NCI-H2029 (cell line): ENCODE measurements at places on chromosomes 6 and 20.

GRCh38 chr20:50136822-50137599 is 16.5 kb downstream of the PEDS1 start:
- DNase-seq, result no peak

GRCh38 chr20:2864626-2865025 is 8.7 kb upstream of the PTPRA start:
- DNase-seq, result no peak

GRCh38 chr6:160260367-160260766 is 1.7 kb upstream of the SLC22A2 start:
- DNase-seq, result no peak

- no peak for DNase-seq
Measured at GRCh38 chr6:25764611-25765010, 10.1 kb downstream of the SLC17A4 start.

DNA sequence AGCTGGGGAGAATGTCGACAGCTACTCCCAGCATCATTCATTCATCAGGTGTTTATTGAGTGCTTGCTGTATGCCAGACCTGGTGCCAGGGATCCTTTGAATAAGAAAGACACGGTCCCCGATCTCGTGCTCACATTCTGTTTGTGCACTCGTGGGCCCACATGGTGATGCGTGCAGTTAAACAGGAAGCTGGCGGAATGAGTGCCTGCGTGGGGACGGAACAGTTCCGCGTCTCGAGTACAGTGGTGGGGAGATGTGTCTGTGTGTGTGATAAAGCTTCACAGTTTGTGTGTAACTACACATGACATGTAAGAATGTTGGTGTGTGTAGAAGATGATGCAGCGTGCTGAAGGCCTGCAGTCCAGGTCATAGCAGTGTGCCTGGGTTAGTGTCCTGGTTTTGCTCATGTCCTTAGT is 6.5 kb downstream of the RBM38 start:
- DNase-seq, result no peak

GRCh38 chr20:7859356-7859802 is 80.9 kb downstream of the HAO1 start:
- peak; percentile 30 for DNase-seq

DNA sequence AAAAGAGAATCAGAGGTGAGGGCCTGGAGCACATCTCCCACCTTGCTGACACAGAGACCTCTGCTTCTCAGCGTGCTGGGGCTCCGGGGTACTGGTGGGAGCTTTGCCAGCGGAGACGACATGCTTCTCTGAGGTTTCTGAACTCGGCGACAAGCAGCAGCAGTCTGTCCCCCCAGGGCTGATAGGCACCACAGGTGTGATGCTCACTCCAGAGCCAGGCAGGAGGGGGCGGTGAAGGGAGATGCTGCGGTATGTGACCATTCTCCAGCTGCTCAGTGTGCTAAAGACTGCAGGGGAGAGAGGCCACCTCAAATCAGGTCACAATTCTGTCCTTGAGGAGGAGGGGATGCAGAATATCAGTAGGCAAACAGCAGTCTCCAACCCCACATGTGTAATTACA is 219.9 kb downstream of the ALDH8A1 start:
- no peak for DNase-seq

DNA sequence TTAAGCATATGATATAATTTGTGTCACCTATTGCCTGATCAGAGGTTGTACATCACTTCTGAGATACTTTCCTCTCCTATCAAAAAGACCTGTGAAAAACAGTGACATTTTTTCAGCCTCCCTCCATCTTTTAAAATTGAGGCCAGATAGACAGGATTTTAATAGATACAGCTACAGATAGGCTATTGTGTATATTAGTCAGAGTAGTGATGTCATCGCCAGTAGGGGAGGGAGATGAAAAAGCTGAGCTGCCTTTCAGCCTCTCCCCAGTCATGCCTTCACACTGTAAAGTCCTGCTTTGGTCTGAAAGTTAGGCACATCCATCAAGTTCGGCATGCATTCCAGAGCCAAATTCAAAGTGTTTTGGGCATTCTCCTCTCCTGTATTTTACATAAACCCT is 7.9 kb upstream of the PABPC1L start:
- no peak for DNase-seq

- no peak for DNase-seq
Measured at GRCh38 chr6:162525181-162525580, 202.4 kb downstream of the PRKN start.

- no peak for DNase-seq
Measured at GRCh38 chr6:14851281-14851680, 394.6 kb upstream of the JARID2 start.

DNA sequence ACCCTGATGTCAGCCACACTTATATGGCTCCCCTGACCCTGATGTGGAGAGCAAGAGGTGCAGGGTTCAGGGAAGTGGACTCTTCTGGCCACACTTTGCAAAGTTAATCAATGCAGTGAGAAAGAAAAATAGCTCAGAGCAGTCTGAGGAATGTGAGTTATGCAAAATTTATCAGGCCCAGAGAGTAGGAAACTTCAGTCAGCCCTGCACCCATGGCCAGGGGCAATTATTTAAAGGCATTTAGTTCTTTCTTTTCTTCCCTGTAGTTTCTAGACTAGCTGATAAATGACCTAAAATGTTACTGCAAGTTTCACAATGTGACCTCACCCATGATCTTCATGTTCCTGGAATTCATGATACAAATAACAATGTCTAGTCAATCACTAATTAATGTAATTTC is 143.7 kb upstream of the GGTLC1 start:
- DNase-seq, result no peak

- DNase-seq, result no peak
Measured at GRCh38 chr20:47257771-47258170, 98.7 kb downstream of the ZMYND8 start.

- no peak for DNase-seq
Measured at GRCh38 chr6:136568129-136568528, 17.9 kb upstream of the MAP7 start.

GRCh38 chr20:11247046-11248010 is 573.5 kb upstream of the JAG1 start:
- no peak for DNase-seq

- DNase-seq, result no peak
Measured at GRCh38 chr6:23952245-23952644, 173.8 kb upstream of the NRSN1 start.

GRCh38 chr20:6888736-6889395 is 121.4 kb downstream of the BMP2 start:
- DNase-seq, result no peak

DNA sequence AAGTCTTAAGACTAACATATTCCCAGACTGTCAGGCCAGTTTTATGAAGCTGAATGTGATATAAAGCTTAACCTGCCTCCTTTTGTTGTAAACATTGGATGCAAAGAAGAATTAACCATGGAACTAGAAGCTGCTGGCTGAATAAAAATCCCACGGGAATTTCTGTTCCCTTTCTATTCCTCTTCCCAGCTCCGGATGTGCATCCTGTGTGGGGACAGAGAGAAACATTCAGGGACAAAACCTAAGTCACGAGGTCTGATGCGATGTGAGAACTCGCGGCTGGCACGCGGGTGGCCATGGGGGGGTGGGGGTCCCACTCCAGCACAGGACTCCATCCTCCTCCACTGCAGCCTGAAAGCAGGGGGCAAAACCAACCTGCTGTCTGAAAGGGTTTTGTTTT is 32.2 kb downstream of the RAMACL start:
- DNase-seq, result no peak

GRCh38 chr6:134624781-134625180 is 306.9 kb upstream of the SGK1 start:
- no peak for DNase-seq

GRCh38 chr6:31865205-31866118 is 2.8 kb upstream of the NEU1 start:
- DNase-seq, result no peak

DNA sequence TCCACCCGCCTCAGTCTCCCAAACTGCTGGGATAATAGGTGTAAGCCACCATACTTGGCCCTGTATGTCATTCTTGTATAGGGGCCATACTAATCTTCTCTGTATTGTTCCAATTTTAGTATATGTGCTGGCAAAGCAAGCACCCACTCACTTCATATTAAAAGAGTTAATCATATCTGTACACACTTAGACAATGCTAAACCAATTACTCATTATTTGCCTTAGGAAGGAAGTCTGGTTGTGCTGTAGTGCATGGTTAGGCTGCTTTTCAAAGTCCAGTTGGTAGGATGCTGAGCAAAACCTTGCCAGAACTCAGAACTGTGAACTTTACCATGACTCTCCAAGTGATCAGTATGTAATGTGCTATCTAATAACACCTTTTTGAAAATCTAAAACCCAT is 88.6 kb downstream of the LIN28B start:
- DNase-seq, result no peak

GRCh38 chr20:57265997-57266290 is 497 bp downstream of the BMP7 start:
- DNase-seq, result no peak

GRCh38 chr20:25486377-25486776 is 78.9 kb downstream of the GINS1 start:
- DNase-seq, result no peak

DNA sequence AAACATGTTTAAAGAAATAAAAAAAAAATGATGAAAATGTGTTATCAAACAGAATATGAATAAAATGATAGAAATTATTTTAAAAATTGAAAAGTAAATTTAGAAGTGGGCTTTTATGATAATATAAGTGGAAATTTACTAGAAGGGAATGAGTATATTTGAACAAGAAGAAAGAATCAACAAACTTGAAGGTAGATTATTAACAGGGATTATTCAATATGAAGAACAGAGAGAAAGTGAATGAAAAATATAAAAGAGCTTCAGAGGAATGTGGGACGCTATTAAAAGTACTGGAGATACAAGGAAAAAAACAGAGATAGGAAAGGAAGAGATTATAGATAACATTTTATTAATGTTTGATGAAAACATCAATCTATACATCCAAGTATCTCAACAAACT is 1014.4 kb upstream of the CITED2 start:
- no peak for DNase-seq

DNA sequence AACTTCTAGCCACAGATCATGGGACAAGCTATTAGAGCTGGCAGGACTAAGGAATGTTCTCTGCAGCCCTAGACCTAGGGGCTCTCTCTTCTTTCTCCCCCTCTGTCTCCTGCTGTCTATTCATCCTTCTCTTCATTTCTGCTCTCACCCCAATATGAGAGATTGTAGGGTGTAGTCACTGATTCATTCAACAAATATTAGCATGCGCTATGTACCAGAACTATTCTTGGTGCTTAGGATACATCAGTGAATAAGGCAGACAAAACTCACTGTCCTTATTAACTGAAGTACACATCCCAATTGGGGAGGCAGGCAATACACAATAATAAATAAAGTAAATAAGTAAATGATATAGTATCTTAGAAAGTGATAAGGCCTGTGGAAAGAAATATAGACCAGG is 14.7 kb upstream of the SIRPB2 start:
- DNase-seq, result no peak

GRCh38 chr6:18501663-18502013 is 114.5 kb downstream of the RNF144B start:
- DNase-seq, result no peak

- no peak for DNase-seq
Measured at GRCh38 chr20:37408302-37409193, 62.6 kb downstream of the SRC start.

DNA sequence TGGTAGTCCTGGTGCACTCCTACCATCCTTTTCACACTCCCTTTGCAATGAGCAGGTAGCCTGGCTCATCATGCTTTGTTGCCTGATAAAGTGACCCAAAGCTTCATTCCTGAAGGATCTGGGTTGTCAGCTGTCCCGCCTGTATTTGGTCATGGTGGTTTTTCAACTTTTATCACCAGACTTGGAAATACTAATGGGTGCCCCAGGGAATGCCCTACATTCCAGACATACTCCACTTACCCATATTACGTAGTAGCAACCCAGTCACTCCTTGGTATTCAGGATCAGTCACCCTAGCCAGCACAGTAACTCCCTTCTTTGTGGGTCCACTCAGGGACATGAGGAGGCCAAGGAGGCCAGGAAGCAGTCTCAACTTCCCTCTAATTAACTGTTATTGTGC is 199.2 kb downstream of the MAFB start:
- DNase-seq, result no peak

DNA sequence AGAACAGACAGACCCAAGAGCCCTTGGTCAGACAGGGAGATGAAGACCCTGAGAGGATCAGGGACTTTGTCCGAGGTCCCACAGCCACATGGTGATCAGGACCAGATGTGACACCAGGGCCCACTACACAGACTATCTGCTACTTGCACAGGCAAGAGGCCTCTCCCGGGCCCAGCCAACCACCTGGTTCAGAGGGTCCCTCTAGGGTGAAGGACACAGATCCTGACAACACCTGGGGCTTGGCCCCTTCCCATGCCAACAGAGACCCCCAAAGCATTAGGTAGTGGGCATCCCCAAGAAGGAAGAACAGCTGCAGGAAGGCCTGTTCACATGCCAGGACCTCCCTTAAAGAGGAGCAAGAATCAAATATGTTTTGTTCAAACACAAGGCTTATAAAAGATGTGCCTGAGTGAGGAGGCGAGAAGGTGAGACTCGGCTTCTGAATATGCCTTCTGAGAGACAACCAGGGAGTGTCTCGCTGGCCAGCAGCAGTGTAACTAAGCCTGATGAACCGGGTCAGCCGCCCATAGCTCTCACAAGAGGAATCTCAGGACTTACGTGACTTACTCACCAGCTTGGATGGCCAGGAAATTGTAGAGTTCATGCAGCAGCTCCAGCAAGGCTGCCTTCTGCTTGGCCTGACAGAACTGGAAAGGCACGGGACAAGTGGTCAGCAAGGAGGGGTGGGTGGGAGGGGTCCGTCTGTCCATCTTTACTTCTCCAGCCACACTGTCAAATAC is 5.0 kb downstream of the LEMD2 start:
- DNase-seq, result no peak

- peak; percentile 61 for DNase-seq
Measured at GRCh38 chr6:13395272-13396237, 67.2 kb upstream of the TBC1D7 start.

DNA sequence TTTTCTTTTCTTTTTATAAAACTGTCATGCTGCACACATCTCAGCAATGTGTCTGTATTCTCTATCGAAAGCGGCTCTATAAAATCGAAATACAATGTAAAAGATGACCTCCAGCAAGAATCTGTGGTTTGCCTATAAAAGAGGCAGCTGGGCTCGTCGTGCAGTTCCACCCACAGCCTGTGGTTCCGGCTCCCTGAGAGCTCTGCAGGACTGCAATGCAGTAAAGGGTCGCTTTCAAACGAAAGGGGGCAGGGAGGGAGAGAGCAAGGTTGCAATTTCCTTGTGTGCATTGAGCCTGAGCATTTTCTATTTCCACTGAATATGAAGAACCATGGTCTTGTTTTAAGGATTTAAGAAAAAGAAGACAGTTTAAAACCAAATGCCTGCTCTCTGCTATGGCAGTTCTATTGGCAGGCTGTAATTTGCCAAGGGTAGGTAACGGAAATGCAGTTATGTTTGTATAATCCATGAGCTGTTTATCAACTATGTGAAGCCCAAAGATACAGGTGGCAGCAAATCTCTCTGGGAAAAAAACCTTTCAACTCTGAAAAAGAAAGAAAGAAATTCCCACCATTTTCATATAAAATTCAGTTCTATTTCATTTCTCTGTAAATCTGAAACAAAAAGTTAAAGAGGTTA is 236.5 kb downstream of the HACE1 start:
- DNase-seq, result no peak
